ENCODE measurements at places on chromosomes 1 and 21.

- DNase-seq: no peak
Observed at GRCh38 chr1:230090194-230090711, 23.2 kb downstream of the GALNT2 start.

GRCh38 chr1:18266391-18266790 lies 158.8 kb downstream of the IGSF21 start:
- DNase-seq: no peak

DNA sequence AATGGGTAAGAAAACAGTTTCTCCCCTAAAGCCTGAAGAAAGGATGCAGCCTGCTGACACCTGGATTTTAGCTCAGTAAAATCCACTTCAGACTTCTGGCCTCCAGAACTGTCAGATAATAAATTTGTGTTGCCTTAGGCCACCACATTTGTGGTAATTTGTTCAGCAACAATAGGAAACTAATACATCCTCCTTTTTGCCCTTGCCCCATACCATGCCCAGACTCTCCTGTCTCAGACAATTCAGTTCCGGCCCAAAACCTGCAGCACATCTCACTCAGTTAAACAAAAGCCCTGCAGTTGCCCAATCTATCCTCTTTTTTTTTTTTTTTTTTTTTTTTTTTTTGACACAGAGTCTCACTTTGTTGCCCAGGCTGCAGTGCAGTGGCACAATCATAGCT lies 25.8 kb downstream of the SMIM12 start:
- DNase-seq: no peak

GRCh38 chr21:42763581-42764442 lies 110.4 kb downstream of the PDE9A start:
- DNase-seq: no peak

GRCh38 chr1:162700131-162700530 lies 67.9 kb downstream of the DDR2 start:
- no peak for DNase-seq

GRCh38 chr1:158121604-158122254 lies 59.0 kb upstream of the CD1D start:
- DNase-seq: peak; percentile 94

DNA sequence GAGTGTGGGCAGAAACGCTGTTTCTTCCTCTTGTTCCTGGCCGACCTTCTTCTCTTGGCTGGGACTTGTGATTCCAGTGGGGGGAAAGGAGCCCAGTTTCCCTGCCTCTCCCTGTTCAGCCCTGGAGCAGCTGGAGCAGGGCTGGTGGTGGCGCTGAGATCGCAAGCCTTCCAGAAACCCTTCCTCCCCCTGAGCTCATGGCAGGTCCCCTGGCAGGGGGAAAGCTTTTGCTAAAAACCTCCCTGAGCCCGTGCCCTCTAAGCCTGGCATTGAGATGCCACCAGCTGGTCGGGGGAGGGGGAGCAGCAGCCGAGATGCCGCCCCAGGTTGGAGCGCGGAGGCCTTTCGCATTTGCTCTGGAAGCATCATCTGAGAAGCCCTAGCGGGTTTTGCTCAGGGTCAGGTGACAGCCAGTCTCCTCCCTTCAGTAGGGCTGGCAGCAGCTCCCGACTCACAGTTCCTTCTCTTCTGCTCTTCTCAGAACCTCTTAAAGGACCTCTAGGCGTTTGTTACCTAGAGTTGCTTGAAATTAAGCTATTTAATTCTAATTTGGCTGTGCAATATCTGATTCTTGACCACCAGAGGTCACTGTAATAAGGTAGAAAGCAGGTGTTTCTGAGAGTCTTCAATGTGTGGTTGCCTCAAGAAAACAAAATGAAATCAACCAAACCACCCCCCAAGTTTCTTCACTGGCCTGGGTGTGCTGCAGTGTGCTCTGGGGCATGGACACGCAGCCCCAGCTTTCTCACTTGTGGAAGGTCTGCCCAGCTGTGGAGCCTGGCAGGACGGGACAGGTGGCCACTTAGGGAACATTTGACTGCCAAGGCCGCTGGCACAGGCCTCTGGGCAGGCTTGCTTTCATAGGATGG lies 257.3 kb downstream of the CAMTA1 start:
- no peak for DNase-seq

- DNase-seq: no peak
Observed at GRCh38 chr1:115373305-115373704, 35.3 kb upstream of the NGF start.

DNA sequence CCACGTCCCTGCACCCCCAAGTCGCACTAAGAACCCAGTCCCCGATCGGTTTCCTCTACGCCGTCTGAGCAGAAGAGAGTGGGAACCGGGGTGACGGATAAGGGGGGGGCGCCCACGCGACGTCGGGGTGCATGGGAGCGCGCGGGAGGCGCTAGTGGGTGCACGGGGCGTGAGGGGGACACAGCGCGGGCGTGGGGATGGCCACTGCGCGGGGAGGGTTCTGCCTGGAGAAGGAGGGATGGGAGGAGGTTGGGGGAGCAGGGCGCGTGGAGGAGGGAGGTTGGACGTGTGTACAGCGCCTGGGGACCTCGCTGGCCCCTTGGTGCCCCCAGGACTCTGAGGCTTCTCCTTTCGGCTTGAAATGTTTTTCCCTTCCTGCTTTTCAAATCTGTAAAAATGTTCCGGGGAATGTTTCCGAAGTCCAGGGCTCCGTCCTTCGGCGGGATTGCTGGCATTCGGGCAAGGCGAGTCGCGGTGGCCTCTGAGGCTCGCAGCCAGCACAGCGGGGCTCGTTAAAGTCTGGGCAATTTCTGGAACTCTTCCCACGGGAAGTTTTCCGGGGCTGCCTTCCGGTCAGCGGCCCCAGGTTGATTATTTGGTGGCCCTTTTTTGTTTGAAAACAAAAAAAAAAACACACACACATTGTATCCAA lies 13.1 kb downstream of the RNF220 start:
- DNase-seq: no peak

DNA sequence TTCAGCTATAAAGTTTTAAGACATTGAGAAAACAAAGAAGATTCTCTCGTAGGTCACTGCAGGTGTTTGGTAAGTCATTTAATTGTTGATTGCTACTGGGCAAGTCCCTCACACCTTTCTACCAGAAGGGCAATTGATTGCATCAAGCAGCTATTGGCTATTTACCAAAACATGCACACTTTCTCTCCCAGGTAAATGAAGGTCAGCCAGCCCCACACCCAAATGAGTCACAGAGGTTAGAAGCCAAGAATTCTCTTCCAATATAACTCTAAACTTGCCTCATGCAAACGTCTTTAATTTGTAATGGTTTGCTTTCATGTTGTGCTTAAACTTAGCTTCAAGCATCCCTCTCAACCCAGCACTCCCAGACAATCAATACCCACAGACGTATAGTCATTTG lies 475.3 kb upstream of the ADGRL2 start:
- DNase-seq: no peak

- DNase-seq: no peak
Observed at GRCh38 chr1:9438431-9439073, 100.7 kb upstream of the SLC25A33 start.

DNA sequence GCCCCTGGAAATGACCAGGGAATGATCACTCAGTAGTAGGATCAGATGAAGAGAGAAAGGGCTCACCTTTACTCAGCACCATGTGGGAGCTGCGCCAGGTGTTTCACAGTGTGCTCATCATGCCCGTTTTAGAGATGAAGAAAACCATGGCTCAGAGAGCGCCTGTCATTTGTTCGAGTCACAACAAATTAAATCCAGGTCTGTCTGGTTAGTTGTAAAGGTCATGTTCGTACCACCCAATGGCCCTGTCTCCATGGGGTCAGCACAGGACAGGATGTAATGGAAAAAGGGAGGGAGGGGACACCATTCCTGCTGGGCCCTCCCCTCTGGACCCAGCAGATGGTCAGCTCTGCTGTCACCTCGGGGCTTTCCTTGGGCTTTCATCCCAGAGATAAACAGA lies 15.2 kb downstream of the KIRREL1 start:
- no peak for DNase-seq

GRCh38 chr1:182213163-182213562 lies 151.7 kb upstream of the ZNF648 start:
- DNase-seq: no peak

DNA sequence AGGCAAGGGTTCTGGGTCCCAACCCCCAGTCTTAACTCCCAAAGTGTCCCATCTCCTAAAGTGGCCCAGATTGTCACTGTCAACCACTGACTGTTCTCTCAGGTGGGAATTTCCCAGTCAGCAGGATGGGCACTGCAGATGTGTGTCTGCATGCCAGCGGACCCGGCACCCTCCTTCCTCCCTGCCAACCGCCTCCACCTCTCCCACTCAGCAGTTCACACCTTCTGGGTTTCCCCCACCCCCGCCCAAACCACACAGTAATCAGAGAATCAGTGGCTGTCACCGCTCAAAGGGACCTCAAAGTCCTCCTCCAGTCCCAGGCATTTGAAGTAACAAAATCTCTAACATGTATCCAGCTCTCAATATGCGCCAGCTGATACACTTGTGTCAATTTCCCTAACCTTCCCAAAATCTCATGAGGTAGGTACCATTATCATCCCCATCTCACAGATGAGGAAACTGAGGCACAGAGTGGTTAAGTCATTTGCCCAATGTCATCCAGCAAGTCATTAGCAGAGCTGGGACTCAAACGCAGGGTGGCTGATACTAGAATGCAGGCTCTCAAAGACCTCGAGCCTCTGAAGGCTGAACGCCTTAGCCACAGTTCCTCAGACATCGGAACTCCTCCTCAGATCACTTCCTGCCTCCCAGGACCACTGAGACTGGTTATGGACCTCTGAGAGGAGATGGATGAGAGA lies 4.8 kb downstream of the RUNX3 start:
- no peak for DNase-seq

- no peak for DNase-seq
Observed at GRCh38 chr21:16568244-16568643, 838.5 kb downstream of the USP25 start.

All from spinal cord (tissue), 10 donors.